Lower leg skin (tissue), 4 donors: ENCODE measurements at places on chromosomes 3 and 15.

- DNase-seq = no peak
These were observed 300.4 kb upstream of the ADAMTS9 start for GRCh38 chr3:64988188-64988587.

DNA sequence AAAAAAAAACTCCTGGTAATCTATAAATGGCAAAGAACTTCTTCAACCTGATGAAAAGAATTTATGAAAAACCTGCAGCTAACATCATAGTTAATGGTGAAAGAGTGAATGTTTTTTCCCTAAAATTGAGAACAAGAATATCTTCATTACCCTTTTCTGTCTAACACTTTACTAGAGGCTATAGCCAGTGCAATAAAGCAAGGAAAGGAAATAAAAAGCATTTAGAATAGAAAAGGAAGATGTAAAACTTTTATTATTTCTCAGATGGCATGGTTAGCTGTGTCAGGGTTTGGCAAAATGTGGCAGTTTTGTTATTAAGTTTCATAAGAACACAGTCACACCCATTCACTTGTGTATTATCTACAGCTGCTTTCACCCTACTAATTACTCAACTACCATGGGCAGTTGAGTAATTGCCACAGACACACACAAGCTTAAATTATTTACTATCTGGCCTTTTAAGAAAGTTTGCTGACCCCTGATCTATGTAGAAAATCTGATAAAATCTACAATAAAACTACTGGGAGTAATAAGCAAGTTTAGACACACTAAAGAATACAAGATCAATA lies 465.1 kb downstream of the MAGI1 start:
- no peak for DNase-seq

DNA sequence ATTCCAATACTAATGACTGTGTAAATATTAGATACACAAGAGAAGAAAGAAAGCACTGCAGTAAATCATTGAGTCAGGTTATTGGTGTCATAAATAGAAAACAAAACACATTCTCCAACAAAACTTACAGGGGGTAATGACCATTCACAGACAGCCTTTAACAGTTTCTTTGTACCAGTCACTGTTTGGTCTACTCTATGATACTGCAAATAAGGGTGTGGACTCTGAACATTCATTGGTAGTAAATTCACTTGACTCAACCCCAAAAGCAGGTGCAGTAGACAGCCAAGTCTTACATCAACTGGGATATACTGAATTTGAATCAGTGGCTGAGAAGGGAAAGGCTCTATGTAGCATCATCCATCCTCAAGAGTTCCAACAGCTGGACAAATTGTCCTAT lies 463.5 kb downstream of the FOXP1 start:
- no peak for DNase-seq

DNA sequence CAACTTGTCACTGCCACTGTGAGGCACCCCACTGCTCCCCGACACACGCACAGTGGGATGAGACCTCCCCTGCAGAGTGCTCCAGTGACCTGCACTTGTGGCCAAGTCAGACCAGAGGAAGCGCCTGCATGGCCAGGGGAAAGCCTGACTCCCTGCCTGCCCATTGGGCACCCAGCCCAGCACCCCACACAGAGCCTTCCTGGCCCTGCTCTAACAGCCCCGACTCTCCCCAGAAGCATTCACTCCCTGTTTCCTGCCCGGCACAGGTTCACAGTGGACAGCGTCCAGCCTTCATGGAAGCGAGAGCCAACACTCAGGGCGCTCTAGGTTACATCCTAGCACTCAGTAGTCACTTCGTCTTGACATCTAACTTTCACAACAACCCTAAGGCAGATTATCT lies 27.8 kb downstream of the RBPMS2 start:
- DNase-seq = no peak

DNA sequence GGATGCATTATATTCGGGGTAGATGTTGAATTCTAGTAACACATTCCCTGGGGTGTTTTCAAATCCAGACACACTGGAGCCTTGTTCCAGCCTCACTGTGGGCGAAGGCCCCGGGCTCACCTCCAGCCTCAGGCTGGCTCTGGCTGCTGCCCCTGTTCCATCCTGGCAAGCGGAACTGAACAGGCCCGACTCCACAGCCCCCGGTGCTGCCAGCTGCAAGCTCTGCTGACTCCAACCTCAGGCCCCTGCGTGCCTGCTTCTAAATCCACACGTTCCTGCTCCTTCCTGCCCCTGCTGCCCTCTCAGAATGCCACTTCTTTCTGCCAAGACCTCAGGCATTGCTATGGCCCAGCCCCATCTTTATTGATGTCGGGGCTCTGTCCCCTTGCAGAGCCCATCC lies 90.6 kb downstream of the LIPC start:
- peak; percentile 84 for DNase-seq
